ENCODE measurements at places on chromosomes 2 and 18.

DNA sequence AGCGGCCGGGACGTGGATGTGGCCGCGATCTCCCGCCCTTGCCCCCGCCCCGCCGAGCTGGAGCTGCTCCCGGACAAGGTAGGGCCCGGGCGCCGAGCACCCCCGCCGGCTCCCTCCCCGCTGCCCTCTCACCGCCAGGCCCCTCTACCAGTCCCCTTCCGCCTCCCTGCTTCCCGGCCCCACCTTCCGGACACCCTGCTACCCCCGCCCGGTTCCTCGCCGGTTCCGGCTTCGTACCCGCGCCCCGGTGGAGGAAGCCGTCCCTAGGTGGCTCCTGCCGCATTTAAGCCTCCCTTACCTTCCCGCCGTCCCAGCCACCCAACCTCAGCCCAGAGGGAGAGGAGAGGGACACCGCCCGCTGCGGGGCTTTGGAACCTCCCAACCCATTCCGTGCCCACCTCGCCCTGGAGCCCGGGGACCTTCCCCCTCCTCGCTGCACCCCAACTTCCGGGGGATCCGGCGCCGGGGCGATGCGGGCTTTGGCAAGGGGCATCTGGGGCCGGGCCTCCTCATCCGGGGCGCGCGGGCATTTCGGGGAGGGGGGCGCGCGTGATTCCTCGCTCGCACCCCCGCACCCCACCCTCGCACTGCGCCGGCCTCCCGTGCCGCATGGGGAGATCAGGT is 475 bp downstream of the B3GNT2 start:
- no peak for DNase-seq

GRCh38 chr18:50757358-50757757 is 62.5 kb downstream of the MRO start:
- DNase-seq: no peak

- no peak for DNase-seq
Observed at GRCh38 chr2:65329525-65329924, 101.9 kb downstream of the ACTR2 start.

DNA sequence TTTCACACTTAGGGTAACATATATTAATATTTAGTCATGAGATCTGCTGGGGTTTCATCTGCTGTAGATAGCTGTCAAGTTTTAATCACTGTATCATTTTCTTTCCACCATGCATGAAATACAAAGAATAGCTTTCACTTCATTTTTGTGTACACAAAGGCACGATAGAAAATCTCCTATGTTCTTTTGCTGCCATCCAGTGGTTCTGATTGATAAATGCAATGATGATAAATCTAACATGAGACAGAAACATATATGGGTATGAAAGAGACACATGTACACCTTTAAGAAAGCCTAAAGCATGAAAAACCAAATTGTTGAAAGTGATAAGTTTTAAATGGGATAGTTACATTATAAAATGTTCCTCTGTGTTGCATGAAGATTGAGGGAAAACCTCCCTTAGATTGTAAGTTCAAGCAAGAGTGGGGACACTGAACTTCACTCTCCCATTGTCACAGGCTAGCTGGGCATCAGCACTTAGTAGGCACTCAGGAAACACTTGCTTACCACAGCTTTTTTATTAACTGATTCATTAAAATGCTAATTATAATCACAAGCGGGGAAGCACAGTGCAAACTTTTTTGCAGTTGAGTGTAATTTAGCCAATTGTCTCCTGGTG is 31.2 kb downstream of the C1D start:
- DNase-seq: no peak

All from thoracic aorta (tissue), 2 donors.